ENCODE measurements at places on chromosomes 5 and 9. TPM values are rescaled to one million over a fixed set of nuclear protein-coding genes. Genes with fewer than 3 reads are reported as not detected.
A peak's percentile ranks its signal among the peaks of the same experiment; 100 is the strongest.

DNA sequence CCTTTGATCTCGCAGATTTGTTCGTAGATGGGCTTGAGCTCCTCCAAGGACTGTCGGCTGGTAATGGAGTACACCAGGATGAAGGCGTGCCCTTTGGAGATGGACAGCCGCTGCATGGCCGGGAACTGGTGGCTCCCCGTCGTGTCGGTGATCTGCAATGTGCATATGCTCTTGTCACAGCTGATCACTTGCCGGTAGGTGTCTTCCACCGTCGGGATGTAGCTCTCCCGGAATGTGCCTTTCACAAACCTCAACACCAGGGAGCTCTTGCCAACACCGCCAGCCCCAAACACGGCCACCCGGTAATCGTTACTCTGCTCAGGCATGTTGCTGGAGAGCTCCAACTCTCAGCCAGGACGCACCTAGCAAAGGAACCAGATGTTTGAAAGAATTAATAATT lies 29.1 kb downstream of the DIRAS2 start:
- DNase-seq = no peak

The NME5 gene
- 0.85 TPM for polyA plus RNA-seq

The ARL14EPL gene
- not detected for polyA plus RNA-seq

The OR1J2 gene
- polyA plus RNA-seq = not detected

DNA sequence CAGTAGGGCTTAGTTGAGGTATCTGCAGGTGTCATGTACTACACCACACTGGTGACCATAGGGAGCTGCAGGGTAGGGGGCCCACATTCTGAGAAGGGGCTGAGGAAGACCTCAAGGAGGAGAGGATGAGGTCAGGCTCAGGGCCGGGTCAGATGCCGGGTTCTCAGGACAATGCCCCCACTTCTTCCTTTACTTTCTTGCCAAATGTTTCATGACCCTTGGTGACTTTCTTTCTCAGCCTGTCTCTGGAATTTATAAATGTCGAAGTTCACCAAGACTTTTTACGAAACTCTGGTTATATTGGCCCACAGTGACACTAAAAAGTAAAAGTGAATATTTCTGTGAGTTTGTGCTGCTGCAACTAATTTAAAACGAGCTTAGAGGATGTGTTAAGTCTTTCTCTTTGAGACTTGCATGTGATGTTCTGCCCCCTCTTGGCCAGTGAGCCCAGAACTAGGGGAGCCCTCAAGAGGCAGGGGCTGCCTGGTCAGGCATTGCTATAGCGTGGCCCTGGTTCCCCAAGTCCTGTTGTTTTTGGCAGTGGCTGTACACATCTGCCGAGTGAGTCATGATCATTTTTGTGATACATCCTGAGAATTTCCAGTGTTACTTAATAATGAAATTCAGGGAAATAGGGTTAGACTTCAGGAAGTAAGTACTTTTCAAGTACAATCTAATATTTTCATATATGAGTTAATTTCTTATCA lies 11.2 kb downstream of the ACO1 start:
- no peak for DNase-seq

The ORM2 gene
- not detected for polyA plus RNA-seq

The PALM2AKAP2 gene
- polyA plus RNA-seq = 30.6 TPM

DNA sequence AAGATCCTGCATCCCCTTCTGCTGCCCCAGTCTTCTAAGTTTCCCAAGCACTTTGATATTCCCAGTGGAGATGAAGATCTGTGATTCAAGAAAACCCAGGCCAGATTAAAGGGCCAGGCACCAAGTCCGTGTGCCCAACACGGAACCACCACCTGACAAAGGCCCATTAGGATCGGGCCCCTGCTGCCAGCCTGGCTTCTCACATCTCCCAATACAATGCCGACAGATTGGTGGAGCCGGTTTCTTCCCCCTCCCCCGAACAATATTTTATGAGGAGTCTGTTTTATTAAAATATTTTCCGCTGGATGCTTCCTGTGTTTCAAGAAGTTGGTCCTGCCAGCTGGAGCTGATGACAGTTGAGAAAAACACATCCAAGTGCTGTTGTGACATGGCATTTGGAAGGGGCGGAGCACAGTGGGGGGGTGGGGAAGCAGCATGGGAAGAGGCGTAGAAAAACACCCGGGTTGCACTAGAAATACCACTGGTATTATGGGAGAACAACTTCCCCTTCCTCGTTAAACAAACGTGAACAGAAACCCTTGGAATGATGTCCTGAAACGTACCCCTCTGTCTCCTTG lies 45.0 kb downstream of the CRB2 start:
- DNase-seq = no peak

DNA sequence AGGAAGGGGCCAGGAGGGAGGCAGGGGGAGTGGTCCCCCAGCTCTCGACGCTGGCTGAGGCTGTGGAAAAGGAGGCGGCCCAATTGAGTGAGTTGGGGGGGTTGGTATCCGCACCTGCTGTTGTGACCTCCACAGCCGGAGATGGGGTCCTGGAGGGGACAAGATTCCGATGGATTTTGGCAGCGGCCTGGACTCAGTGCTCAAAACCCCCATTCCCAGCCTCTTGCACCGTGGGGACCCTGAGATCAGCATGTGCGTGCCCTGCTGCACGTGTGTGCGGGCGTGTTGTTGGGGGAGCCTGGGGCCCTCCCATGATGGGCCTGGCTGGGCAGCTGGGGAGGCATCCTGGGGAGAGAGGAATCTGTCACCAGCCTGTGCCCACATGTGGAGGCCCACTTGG lies 15.0 kb downstream of the CNTFR start:
- DNase-seq = no peak

DNA sequence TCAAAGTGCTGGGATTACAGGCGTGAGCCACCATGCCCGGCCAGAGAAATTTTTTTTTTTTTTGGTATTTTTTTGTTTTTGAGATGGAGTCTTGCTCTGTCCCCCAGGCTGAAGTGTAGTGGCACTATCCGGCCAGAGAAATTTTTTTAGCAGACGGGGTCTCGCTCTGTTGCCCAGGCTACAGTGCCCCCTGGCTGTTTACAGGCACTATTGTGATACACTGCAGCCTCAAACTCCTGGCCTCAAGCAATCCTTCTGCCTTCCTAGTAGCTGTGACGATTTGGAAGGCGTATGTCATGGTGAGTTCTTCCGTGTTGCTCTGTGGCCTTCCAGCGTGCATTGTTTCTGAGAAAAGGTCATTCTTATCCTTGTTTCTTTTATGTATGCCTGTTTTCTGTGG lies 47.5 kb downstream of the CNOT6 start:
- DNase-seq = no peak

DNA sequence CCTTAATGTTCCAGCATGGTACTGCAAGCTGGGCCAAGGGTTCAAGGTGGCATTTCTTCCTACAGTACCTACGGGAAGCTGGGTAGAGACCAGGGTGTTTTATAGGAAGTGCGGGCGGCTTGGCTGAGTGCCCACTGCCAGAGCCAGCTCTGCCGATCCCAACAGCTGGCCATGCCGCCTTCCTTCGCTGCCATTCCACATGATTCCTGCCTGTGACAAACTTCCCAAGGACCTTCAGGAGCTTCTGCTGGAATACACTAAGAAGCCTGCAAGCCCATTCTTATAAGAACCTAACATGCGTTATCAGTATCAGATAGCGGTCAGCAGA lies 22.0 kb downstream of the MYO10 start:
- no peak for DNase-seq

The C5orf52 gene
- not detected for polyA plus RNA-seq

GRCh38 chr5:3277590-3278196 lies 317.9 kb upstream of the IRX1 start:
- no peak for DNase-seq

The LCN10 gene
- 20.2 TPM for polyA plus RNA-seq

GRCh38 chr9:13769641-13770040 lies 490.1 kb upstream of the MPDZ start:
- no peak for DNase-seq

The SPINK13 gene
- 0.33 TPM for polyA plus RNA-seq

The TPPP gene
- 9.2 TPM for polyA plus RNA-seq

DNA sequence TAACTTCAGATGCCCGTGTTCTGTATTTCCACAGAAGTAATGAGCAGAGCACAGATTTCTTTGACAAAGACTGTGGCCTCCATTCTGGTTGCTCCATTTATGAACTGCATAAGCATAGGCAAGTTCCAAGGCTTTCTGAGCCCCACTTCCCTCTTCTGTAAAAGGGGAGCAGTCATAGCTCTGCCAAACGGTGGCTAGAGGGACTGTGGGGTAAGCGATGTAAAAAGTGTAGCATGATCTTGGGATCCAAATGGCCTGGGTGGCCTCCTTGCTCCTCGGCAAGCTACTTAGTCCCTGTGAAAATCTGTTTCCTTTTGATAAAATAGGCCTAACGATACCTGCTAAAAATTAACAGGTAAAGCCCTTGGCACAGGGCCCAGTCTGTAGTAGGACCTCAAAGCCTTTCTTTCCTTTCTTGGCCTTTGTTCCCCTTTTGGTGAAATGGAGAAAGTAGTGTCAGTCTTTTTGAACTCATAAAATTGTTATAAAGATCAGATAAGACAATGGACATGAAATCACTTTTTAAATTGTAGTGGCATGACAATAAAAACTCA lies 646.6 kb downstream of the ACTL7B start:
- no peak for DNase-seq

- no peak for DNase-seq
Observed at GRCh38 chr5:55172051-55172899, 702 bp downstream of the CDC20B start.

DNA sequence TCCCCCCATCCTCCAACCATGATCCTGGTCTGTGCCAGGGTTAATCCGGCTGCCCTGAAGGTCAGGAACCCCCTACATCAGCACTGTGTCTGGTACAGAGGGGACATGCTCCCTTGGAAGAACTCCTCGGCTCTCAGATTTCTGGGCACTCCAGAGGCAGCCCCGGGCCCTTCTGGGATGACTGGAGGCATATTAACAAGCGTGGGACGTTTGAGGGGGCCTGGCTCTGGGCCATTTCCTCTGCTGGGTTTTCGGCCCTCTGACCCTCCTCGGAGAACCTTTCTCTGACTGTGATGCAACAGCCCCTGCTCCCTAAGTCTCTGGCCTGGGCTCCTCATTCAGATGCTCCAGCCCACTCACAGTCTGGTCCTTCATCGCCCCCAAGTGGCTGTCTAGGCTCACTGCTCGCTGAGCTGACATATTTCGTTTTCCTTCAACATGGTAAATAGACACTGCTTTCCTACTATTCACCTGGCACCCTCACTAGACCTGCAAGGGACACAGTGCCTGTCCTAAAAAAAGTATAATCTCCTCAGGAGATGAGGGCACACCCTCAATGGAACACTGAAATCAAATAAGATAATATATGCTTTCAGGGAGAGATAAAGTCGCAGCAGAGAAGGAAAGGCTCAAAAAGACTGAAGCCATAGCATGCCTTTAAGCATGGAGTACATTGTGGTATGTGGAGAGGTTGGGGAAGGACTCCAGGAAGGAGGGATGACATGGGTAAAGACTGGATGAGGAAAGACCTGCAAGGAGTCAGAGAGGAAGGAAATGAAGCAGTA lies 404.7 kb upstream of the TRPC7 start:
- DNase-seq = peak; percentile 31

- no peak for DNase-seq
Observed at GRCh38 chr5:83219495-83219894, 142.1 kb downstream of the XRCC4 start.

DNA sequence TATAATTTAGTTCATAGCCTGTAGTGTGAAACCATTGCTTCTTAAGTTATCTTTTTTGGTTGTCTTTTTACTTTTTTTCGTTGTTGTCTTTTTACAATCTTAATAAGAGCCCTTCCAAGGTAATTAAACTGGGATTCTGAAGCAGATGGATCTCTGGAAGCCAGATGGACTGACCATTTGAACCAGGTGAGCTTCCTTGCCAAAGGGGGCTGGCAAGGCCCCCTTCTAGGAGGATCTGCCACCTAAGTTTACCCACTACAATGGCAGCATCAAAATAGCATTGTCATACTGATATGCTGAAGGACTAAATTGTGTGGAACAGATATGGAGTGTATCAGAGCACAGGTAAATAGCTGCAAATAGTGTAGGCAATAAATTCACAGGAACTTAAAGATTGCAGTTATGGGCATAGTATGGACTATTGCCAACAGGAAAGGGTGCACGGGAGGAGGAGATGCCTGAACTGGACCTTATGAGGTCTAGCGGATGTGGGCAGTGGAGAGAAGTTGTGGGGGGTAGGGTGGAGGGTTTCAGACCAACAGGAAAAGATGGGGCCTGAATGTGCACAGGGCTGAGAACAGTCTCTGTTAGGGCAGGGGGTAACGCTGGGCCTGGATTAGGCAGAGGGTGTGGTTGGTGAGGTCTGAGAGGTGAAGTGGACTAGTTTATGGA lies 61.5 kb upstream of the CTXN3 start:
- DNase-seq = no peak

- DNase-seq = no peak
Observed at GRCh38 chr5:80068775-80069174, 33.6 kb downstream of the THBS4 start.

DNA sequence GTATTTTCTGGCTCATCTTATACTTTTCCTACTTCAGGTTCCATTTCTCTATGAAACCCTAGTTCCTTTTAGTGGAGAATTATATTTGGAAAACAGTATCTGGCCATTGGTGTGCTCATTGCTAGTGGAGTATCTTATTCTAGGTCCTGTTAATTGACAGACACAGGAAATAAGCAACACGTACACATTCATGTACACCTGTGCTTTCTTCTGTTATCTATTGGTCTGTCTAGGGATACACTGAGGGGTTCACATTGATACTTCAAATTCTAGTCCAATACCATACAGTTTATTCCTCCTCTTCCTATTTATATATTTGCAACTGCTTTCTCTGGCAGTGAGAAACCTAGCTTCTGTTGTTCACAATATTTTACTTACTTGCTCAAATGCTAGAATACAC lies 110.2 kb downstream of the FER start:
- no peak for DNase-seq

DNA sequence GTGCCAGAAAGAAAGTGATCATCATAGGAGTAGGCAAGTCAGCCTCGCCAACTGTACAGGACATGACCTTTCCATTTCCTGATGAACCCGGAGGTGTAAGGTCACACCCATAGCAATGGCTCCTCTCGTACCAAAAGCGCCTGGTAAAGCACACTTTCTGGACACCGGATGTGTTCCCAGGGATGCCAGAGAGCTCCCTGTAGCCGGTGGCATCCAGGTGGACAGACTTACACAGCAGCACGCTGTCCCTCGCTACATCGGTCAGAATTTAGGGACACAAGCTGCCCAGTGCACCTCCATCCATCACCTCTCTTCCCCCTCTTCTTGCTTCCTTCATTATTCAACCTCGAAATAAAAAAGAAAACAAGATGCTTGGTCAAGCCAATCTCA lies 105.4 kb downstream of the SYK start:
- no peak for DNase-seq

All from forelimb muscle (tissue), 1 donor.